ENCODE measurements at places on chromosomes 6 and 20.

GRCh38 chr6:84967965-84968364, 203.6 kb upstream of the TBX18 start:
- DNase-seq, result no peak

DNA sequence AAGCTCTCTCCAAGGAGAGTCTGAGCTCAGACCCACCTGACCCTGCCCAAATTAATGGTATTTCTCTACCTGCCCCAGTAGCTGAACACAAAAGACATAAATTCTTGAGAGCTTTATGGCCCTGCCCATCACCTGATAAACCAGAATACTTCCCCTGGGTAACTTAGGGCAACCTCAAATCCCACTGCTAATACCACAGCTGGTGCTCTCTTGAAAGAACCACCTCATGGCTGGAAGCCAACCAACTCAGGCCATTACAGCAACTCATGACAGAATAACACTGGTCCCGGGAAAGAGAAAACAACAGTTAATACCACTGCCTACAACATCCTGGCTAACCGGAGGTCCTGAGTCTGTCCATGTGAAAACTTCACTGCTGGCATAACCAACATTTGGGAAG, 328.6 kb downstream of the NKAIN2 start:
- no peak for DNase-seq

DNA sequence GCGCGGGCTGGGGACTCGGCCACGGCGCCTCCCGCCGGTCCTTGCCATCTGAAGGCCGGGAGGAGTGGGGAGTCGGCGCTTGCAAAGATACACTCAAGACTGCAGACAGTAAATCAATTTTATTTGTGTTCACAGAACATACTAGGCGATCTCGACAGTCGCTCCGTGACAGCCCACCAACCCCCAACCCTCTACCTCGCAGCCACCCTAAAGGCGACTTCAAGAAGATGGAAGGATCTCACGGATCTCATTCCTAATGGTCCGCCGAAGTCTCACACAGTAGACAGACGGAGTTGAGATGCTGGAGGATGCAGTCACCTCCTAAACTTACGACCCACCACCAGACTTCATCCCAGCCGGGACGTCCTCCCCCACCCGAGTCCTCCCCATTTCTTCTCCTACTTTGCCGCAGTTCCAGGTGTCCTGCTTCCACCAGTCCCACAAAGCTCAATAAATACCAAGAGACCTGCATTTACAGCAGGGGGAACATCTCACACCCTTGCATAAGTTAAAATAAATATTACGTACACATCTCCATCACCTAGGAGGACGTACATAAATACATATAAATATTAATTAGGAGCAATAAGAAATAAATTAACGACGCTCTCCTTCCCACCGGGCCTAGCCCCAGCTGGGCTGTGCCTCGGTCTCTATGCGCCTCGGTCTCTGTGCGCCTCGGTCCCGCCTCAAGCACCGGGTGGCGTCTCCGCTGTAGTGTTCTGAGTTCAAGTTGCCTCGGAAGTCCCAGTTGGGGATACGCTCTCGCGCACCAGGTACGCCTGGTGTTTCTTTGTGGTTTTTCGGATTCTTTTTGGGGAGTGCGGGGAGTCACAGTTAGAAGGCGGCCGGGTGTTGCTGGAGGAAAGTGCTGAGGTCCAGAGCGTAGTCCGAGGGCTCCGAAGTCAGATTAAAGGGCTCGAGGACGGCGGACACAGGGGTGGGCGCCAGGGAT, 889 bp upstream of the FLOT1 start:
- no peak for DNase-seq

DNA sequence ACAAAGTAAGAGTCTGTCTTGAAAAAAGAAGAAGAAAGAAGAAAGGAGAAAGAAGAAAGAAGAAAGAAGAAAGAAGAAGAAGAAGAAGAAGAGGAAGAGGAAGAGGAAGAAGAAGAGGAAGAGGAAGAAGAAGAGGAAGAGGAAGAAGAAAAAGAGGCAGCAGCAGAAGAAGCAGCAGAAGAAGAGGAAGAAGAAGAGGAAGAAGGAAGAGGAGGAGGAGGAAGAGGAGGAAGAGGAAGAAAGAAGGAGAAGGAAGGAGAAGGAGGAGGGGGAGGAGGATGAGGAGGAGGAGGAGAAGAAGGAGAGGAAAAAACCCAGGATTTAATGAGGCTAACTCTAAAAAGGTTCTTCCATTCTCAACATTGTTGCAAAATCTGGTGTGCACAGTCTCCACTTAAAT, 95.4 kb upstream of the PDE10A start:
- no peak for DNase-seq

- DNase-seq, result no peak
Measured at GRCh38 chr6:153162646-153163045, 31.6 kb upstream of the RGS17 start.

DNA sequence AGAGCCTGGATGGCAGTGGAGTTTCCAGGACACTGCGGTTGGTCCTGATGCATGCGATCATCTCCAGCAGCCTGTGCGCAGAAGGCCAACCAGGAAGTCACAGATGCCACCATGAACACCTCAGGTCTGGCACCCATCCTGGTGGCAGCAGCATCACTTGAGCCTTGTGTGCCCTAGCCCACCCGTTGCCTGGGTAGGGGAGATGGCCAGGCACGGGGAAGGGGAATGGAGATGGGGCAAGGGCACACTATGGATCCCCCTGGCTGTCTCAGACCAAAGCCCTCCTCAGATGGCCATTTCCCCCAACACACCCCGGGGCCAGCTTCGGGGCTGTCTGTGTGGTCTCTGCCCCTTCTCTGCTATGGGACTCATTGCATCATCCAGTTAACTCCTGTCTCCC, 58.3 kb downstream of the GNAS-AS1 start:
- no peak for DNase-seq

DNA sequence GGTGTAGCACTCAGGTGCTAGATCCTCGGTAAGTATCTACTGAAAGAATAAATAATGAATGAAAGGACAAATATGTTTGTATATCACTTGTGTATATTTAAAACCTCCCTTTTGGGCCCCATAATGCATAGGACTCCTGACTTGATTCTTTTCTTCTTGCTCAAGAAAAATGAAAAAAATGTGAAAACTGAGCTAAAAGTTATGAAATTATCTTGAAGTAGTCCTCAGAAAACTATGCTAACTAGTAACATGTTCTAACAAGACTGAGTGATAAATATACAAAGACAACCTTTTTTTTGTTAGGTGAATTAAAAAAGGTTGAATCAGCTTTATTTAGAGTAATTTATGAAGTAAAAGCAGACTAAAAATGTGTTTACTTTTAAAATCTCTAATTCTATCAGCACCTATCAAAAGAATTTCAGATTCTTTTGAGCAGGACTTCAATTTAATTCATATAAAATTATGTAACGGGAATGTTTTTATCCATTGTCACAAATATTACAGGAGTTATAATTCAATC, 247.8 kb upstream of the JAG1 start:
- no peak for DNase-seq

DNA sequence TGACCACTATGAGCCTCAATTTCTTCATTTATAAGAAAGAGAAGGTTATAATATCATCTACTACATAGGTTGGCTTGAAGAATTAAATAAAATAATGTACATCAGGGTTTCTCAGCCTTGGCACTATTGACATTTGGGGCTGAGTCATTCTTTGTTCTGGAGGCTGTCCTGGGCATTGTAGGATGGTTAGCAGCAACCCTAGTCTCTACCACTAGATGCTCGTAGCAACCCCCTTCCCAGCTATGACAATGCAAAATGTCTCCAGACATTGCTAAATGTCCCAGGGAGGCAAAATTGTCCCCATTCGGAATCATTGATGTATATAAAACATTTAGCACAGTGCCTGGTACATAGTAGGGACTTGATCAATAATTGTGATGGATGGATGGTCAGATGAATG, 152.1 kb downstream of the KHDC1L start:
- no peak for DNase-seq

GRCh38 chr6:13346245-13346644, 17.9 kb upstream of the TBC1D7 start:
- DNase-seq, result no peak

DNA sequence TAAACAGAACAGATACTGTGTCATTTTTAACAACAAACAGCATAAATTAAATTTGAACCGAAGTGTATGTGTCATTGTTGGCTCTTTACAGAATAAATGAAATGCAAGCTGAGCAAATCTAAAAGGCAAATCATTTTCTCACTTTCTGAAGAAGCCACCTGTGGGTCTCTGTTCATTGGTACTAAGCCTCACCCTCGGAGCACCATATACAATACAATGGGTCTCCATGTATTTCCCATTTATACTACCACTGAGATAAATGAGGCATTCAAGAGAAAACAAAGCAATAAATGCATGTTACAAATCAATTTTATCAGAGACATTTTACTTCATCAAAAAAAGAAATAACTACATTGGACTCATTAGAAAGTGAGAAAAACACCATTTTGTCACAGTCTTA, 38.9 kb upstream of the HIVEP1 start:
- DNase-seq, result no peak

GRCh38 chr6:33443619-33444504, 10.5 kb upstream of the ZBTB9 start:
- no peak for DNase-seq

DNA sequence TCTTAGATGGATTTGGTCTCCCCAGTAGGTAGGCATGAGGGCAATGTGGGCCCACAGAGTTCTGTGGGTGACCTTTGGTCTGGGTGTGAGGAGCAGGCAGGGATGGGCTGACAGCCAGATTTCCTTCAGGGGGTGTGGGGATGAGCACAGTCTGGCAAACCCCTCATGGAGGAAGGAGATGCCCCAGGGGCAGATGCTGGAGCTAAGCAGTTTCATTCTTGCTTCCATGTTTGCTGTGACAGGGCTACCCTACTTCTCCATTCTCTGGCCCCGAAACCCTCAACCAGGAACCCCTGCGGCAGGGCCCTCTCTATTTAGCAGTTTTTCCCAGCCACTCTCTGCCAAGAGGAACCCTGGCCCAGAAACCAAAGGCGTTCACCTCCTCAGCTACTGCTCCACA, 40.4 kb downstream of the GCLC start:
- DNase-seq, result no peak

GRCh38 chr6:163782436-163783003, 368.0 kb downstream of the QKI start:
- no peak for DNase-seq

DNA sequence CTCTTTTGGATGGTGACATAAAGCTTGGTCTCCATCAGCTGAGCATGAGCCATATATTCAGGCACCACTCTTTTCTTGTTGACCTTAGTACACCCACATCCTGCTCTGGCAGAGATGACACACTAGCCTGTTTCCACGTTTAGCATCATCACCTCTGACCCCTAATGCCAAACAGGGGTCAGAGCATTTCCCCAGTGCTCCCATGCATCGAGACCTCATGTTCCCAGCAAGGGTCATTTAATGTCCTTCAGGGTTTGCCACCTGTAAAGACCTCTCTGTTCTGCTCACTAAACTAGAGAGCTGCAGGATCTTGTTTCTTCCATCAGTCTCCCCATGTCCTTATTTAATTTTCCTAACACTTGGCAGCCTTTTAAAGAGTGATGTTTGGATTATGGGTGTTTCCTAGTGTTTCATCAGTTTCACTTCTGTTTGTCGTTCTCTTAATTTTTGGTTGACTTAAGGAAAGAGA, 97.5 kb downstream of the AIG1 start:
- no peak for DNase-seq

DNA sequence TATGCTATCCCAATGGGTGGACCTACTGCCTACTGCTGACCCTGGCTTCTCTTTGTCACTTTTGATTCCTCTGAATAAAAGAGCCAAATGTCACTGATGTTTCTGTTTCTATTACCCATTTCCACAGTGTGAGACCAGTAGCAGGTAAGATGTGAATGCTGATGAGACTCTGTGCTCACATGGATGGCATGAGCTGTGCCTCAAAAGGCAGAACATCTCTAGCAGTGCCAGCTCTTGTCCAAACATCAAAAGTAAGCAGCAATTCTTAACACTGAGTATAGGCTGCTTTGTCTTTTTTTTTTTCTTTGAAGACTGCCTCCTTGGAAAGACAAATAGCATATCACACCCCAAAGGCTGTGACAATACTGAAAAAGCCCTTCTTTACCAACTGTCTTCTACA, 459.2 kb upstream of the RUNX2 start:
- DNase-seq, result no peak

DNA sequence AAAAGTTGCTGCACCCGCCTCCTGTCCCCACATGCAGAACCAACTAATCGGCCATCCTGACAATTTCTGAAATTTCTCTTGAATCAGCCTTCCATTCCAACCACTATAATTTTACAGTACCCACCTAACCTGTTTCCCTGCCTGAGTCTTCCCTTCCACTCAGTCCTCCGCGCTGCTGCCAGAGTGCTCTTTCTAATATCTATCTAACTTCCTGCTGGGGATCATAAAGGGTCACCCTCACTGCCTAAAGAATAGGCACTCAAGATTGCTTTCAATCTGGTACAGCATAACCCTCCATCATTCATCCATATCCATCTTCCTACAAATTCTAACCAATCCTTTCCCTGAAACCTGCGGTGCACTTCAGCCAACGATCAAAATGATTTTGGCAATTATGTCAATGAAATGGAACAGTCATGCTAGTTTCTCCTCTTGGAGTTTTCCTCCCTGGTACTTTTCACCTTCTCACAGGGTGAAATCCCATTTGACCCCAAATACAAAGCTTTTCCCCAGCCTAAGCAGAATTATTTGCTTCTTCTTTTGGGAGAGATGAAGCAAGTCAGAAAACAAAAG, 117.5 kb upstream of the BEND6 start:
- DNase-seq, result no peak

GRCh38 chr20:45817376-45818194, 5.1 kb downstream of the UBE2C start:
- DNase-seq, result no peak

Data from thoracic aorta (tissue), 2 donors.